A549 treated with ZK216348 at 1 μM for 4 hours (cell line): ENCODE measurements at places on chromosomes 4 and X. TPM values are rescaled to one million over a fixed set of nuclear protein-coding genes. Genes with fewer than 3 reads are reported as not detected.

Gene OPRPN
- not detected in 5 replicates for total RNA-seq

Gene CITED1
- total RNA-seq: 0.81 to 3.1 TPM (median 1.7 TPM) in 5 replicates

Gene NDNF
- not detected in 5 replicates for total RNA-seq

Gene POU3F4
- not detected in 5 replicates for total RNA-seq

Gene HNRNPD
- total RNA-seq: 224 to 483 TPM (median 259 TPM) in 5 replicates

Gene DKK2
- total RNA-seq: not detected in 5 replicates

Gene CD99L2
- 48.3 to 55.9 TPM (median 50.7 TPM) in 5 replicates for total RNA-seq

Gene GUCY1A1
- total RNA-seq: not detected in 5 replicates
